ENCODE measurements at places on chromosomes 12 and 14. TPM values are rescaled to one million over a fixed set of nuclear protein-coding genes. Genes with fewer than 3 reads are reported as not detected.

- DNase-seq: no peak
These were observed 98.6 kb downstream of the TNFAIP2 start for GRCh38 chr14:103221781-103222358.

GRCh38 chr14:91159906-91160305 is 46.0 kb downstream of the DGLUCY start:
- no peak for DNase-seq

- peak; percentile 57 for DNase-seq
These were observed 517.1 kb downstream of the PRKD1 start for GRCh38 chr14:29410581-29410980.

DNA sequence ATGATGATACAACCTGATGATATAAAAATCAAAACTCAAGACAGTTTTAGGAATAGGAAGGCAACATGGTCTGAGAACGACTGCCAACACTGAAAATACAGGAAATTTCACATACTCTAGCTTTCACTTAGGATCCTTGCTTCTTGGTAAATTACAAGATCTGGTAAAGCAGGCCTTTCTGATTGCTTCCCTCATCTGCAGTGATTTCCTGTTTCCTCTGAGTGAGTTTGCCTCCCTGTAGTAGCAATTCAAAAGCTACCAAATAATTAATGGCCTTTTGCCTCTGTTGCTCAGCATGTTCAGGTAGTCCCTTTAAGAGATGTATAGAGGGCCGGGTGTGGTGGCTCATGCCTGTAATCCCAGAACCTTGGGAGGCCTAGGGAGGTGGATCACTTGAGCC is 2.0 kb upstream of the IRAK3 start:
- no peak for DNase-seq

The NANOG gene
- not detected for total RNA-seq

The TMEM253 gene
- total RNA-seq: 0.43 TPM

DNA sequence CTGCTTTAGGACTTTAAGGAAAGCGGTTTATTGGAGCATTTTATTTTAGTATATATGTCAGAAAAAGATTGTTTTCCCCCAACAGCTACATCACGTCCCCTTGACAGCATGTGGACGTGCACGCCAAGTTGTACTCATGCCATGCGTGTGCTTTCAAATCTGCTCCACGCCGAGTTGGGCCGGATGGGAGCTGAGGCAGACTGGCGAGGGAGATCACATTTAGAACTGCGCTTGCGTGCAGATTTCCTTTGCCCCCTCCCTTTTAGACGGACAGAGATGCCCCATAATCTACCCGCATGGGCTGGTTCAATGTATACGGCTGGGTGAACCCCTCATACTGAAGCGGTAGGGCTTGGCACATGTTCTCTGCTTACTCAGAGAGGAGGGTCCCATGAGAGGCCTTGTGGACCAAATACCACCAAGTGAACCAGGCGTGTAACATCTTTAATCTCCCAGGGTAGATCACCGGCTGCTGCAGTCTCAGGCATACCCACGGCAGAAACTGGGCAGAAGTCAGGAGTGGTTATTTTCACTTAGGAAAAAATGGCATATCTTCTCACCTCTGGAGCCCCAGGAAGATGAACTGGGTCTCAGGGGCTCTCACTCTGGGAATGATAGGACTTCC is 92.1 kb downstream of the ESR2 start:
- DNase-seq: no peak

- DNase-seq: no peak
These were observed 49.7 kb downstream of the KIF26A start for GRCh38 chr14:104187931-104188726.

DNA sequence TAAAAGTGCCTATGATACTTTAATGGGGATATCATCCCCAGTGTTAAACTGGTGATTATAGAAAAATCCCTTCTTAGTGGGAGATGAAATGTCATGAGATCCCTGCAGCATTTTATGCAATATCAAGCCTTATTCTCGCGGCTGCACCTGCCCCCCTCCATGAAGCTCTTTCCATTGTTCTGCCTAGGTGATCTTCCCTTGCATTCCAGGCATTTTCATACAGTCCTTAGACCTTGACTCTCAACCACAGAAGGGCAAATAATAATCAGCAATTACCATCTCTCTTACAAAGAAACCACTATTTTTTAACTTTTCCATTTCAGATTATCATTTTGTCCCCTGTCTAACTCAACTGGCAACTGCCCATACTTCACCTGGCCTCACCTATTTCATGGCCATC is 352.3 kb downstream of the NELL2 start:
- no peak for DNase-seq

The HAL gene
- 0.23 TPM for total RNA-seq

- peak; percentile 30 for DNase-seq
These were observed 13.1 kb downstream of the KRT5 start for GRCh38 chr12:52506858-52507715.

DNA sequence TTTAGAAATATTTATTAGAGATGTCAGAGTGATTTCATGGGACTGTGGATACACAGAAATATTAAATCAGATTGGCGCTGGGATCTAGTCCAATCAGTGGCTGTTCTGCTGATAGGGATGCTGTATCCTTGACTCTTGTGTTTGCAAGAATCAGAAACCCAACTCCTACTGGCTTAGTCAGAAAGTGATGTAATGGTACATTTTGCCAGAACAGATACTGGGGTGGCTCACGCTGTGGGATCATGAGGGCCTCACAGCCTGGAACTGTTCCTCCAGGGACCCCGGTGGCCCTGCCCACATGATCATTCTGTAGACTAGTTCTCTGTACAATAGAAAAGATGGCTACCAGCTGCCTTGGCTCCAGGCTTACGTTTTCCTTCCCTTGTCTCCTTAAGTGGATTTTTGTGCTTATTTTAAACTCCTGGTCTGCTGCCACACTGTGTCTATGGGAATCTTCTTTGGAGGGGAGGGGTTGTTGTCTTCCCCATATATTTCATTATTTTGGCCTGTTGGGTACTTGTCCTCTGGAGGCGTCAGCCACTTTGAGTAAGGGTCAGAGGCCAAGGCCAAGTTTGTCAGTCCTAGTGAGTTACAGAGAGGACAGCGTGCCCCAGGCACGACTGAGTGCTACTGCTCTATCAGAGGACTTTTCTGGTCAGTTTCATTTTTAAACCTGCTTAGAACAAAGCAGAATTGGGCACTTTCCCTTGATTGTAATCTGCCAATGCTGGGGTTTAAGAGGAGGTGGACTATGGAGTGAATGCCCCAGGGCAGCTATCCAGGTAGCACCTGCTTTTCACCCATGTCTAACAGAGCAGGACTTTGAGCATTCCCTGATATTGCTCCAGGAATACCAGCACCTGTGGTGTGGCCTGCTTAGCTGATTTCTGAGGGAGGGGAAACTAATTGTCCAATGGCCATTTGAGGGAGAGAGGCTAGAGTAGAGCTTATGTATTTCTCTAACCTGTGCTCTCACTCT is 164.3 kb downstream of the SLC5A8 start:
- DNase-seq: no peak

DNA sequence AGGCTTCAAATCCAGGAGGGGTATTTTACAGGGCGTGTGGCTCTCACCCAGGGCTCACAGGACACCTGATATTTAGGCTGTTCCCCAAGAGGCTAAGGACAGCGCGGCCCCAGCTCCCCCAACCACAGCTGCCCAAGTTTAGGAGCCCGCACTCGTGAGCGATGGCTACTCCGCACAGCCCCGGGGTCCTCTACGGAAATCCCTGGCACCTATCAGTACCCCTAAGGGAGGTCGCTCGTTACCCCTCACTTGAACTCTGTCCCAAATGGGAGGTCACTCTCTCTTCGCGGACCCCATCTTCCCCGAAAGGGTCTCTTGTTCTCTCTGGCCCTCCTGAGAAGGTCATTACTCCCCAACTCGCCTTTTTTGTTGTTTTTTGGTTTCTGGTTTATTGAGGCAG is 708 bp upstream of the P2RX4 start:
- no peak for DNase-seq

- no peak for DNase-seq
These were observed 18.6 kb downstream of the HHIPL1 start for GRCh38 chr14:99663386-99664057.

The SYCP3 gene
- total RNA-seq: not detected

- peak; percentile 30 for DNase-seq
These were observed 887.0 kb downstream of the TMTC2 start for GRCh38 chr12:83573671-83574070.

- DNase-seq: no peak
These were observed 24.6 kb upstream of the NUDT14 start for GRCh38 chr14:105205673-105206208.

DNA sequence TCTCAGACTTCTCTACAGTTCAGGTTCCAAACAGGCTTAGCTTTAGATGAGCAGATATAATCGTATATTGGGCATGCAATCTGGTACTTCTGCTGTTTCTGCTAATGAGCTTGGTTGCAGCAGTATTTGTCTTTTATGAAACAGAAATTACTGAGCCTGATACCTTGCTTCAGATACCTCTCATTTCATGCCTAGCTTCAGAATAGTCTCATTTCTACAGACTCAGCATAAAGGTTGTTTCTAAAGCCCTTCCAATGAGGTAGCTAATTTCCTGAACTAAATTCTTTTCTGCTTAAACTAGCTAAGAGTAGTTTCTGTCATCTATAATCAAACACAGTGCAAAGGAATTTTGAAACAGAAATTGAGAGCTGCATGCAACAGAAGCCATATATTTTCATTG is 275.0 kb upstream of the KITLG start:
- DNase-seq: no peak

The AQP6 gene
- total RNA-seq: not detected

DNA sequence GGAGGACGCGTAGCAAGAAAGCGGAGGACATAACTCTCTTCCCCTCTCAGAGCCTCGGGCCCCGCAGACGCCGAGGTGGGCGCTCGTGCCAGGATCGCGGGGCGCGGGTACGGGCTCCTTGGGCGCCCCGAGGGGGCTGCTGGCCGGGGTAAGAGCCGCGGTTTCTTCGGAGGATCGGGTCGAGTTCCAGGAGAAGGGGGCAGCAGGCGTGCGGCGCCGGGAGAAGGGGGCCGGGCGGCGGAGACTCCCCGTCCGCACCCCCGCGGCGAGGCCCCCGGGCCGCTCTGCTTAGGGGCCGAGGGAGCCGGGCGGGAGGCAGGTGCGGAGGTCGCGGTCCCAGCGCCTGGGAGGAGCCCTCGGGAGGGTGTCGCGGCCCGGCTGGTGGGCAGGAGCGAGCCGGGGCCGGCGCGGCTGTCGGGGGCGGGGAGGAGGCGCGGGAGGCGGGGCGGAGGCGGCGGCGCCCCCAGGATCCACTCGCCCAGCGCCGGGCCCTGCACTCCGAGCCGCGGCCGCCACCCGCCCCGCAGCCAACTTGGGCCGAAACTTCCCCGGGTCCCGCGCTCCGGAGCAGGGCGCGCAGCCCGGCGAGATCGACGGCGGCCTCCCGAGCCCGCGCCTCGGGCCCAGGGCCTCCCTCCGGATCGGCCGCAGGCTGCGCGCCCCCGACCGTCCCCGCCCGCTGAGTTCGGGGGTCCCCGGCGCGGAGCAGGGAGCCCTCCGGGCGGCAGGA is 64.4 kb downstream of the FBXL14 start:
- DNase-seq: no peak

- no peak for DNase-seq
These were observed 203.1 kb downstream of the PTPRO start for GRCh38 chr12:15525441-15525840.

GRCh38 chr12:109202770-109203169 is 86.4 kb downstream of the ACACB start:
- no peak for DNase-seq

- no peak for DNase-seq
These were observed 301.7 kb upstream of the SFSWAP start for GRCh38 chr12:131409211-131409610.

DNA sequence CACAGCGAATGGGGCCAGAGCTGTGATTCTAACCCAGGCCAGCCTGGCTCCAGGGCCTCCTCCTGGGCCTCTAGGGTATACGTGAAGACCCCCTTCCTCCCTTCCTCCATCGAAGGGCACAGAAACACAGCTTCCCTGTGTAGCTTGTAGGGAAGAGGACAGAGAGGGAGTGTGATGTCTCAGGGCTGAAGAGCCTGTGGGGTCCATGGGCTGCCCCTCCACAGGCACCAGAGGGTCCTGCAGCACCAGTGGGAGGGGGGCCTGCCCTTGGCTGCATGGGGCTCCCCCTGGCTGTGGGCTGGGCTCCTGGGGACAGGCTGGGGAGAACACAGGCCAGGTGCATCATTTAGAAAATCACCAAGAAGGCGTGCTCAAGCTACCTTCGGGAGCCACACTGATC is 178.5 kb downstream of the CALM1 start:
- DNase-seq: no peak

DNA sequence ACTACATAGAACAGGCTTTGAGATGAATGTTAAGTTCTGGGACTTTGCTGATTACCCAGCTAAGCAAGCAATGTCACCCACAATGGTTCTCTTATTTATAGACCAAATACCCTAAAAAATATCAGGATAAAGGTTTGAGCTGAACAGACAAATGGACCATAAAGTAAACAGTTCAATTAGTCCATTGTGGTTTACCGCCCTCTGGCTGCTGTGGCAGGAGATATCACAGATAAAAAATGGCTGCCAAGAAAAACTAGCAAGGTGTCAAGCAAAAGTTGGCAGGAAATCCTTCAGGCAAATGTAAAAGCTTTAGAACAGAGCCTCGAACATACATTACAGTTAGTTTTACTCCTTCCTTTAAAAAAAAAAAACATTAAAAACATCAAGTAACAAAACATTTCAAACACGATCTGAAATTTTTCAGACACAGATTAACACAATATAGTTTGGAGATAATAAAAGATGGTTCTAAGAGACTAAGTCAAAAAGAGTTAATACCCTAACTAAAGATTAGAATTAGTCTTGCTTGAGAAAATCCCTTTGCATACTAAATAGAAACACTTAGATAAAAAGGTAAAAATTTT is 41.3 kb downstream of the MED13L start:
- no peak for DNase-seq

GRCh38 chr14:92646952-92647796 is 101.3 kb downstream of the LGMN start:
- DNase-seq: no peak

The MSRB3 gene
- total RNA-seq: 11.4 TPM

The BICDL1 gene
- 7.0 TPM for total RNA-seq

DNA sequence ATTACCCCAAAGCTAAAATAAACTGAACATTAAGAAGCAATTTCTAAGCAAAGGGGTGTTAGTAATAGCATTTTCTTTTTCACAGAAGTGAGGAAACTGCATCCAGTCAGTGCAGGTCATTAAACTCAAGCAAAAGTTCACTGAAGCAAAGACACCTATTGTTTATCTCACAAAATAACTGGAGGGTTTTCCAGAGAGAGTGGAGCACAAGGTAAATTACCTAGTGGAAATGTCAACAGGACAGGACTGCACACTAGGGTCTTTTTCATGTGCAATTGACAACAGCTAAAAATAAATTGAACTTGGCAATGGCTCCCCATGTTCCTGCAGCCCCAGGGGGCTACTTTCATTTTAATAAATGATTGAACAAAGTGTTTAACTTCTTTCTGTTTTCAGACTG is 742.0 kb downstream of the GALC start:
- DNase-seq: no peak

DNA sequence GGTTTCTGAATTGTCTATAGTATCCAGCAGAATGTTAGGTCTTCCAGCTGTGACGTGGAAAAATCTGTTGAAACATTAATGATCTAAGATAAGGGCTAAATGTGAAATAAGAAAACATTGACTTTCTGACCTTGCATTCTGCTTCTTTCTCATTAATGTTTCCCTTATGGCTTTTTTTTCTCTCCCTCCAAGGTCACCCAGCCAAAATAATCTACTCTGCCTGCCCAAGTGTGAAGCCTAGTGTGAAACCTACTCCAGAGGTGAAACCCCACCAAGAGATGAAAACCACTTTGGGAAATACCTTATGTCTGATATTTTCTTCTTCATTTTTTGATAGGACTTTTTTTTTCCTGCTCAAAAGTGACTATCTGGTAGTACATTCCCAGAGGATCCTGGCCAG is 108.0 kb downstream of the SSPN start:
- no peak for DNase-seq
